ENCODE measurements at places on chromosomes 2 and 18.

DNA sequence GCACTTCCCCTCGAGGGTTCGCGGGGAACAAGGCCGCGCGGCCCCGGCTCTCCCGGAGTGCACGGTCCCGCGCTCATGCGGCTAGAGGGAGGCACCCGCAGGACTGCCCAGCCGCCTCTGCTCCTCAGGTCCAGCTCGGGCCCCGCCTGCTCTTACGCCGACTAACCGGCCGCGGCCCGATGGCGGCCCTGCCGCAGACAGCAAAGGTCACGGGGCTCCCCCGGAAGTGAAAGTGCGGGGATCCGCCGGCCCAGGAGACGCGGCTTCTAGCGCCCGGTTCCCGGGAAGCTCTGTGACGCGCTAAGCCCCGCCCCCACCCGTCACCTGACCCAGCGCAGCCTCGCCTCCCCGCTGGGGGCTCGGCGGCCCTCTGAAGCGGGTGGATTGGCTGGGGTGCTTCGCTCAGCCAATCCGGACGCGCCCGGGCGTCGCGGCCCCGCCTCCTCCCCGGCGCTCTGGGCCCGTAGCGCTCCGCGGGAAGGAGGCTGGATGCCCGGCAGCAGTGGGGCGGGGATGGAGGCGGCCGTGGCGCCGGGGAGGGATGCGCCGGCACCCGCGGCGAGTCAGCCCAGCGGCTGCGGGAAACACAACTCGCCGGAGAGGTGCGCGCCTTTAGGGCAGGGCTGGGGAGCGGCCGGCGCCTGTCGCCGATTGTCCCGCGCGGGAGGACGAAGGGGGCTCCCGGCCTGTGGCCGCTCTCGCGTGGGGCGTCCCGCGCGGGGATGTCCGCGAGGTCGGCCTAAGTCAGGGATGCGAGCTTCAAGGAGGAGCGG, at the start of gene SCLY:
Gene SCLY, plus strand, starts transcription at position 460 of the 773 bp plus-strand sequence. Its CDS starts 54 bp downstream, at position 514.
- DNase-seq, result peak; percentile 99

DNA sequence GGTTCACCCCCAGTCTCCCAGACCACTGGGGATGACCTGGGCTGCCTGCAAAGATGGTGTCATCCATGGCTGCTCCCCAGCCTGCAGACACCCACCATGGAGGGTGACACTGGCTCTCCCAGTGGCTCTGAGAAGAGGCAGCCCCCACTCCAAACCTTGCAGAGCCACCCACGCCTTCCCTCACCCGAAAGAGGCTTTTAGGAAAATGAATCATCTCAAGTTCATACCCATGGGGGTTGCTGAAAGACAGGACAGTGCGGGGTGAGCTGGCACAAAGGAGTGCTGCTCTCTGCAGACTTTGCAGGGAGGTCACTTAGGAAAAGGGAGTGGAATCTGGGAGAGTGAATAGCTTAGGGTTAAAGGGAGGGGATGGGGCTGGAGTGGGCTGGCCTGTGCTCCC, 36.4 kb downstream of the MPHOSPH10 start:
- DNase-seq, result no peak

GRCh38 chr2:237596520-237597195, 6.1 kb upstream of the RAB17 start:
- DNase-seq, result no peak

- no peak for DNase-seq
Observed at GRCh38 chr2:139353874-139354273, 573.7 kb upstream of the NXPH2 start.

DNA sequence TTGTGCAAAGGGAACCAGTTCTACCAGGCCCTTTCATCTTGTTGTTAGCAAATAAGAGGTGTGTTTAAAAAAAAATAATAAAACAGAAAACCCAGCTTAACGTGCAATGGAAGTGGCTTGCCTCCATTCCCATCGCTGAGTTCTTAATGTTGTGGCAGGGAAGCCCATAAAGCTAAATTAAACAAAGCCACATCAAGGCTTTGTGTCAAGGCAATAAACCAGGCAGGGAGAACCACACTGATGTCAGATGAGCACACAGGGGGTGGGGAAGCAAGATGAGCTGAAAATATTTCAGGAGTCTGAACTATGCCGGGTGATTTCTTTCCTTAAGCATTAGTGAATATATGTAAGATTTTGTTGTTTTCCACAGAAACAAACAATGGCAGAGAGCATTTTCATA, 73.5 kb downstream of the PHLPP1 start:
- no peak for DNase-seq

GRCh38 chr18:10458691-10459090, 4.3 kb downstream of the APCDD1 start:
- no peak for DNase-seq

- DNase-seq, result peak; percentile 83
Observed at GRCh38 chr2:231554748-231555545, 24.7 kb upstream of the NMUR1 start.

- DNase-seq, result peak; percentile 21
Observed at GRCh38 chr2:169361706-169362117, 622 bp downstream of the LRP2 start.

DNA sequence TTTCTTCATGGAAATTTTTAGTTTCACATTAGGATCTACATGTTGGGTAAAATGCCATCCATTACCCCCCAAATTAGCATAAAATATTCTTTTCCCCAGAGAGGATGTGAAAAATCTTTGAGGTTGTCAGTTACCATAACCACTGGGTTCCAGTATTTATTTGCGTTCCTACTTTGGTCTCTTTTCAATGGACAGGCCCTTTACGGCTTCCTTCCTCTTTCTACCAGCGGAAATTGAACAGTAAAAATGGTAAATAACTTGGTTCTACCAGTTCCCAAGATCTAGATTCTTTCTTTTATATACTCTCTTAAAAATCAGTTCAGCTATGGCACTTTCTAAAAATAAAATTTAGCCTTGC, 169.2 kb upstream of the APCDD1 start:
- peak; percentile 43 for DNase-seq

GRCh38 chr2:160583146-160583535, 89.5 kb upstream of the RBMS1 start:
- no peak for DNase-seq

DNA sequence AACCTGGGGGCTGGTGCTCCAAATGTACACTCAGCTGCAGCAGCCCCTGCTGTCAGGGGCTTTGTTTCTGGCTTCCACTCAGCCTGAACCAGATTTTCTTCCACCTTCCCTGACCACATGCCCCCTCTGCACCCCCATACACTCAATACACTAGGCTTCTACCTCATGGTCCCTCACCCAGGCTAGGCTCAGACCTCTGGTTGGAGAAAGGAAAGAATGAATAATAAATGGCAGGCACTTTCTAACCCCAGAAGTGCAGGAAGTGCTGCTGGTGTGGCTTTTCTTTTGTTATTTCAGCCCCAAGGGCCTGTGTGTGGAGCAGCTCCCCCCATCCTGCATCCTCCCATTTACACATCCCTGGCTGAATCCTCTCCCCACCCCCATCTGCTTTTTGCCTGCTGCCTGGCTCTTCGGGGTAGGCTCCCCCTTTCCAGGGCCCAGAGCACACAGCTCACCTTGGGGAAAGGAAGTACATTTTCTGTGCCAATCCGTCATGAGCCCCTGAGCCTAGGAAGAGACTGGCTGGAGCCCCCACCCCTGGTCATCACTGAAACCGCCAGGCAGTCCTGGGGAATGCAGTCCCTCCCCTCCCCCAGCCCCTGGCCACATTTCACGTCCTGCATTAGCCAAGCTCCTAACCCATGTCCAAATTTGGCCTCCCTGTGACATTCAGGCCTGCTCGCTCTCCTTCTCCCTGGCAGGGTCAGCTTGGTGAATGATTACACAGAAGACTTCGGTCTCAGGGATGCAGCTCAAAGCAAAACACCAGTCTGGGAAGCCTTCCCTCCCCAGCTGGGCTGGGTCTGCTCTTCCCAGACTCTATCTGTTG, 2.6 kb downstream of the DYSF start:
- no peak for DNase-seq

- DNase-seq, result no peak
Observed at GRCh38 chr18:34649080-34649479, 61.0 kb upstream of the DTNA start.

- DNase-seq, result no peak
Observed at GRCh38 chr2:10498525-10499274, 50.6 kb upstream of the ODC1 start.

DNA sequence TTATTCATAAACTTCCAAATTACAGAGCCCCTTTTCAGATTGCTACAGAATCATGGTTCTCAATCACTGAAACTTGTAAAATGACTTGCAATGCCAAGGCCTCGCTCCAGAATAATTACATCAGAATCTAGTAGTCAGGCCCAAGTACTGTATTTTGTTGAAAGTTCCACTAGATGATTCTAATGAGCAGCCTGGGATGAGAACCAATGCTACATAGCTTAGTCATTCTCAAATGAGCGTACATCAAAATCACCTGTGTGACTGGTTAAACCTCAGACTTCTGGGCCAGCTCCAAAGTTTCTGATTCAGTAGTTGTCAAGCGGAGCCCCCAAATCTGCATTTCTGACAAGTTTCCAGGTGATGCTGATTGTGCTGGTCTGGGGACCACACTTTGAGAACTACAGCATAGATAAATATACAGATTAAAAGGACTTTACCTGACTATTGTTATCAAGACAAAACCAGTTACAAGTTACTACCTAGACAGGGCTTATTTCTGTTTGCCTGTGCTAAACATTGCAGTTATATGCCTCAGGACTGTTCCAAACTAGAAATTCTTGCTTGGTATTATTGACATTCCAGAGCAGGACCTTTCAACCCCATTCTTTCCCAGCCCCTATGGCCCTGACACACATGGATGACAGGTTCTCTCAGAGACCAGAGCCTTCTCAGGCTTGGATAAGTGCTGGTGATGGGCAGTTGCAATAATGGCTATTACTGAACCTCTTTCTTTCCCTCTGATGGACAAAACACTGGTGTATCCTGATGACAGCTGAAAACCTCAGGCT, 83.1 kb downstream of the UPP2 start:
- no peak for DNase-seq

GRCh38 chr2:85704800-85705679, 10.9 kb downstream of the GNLY start:
- peak; percentile 46 for DNase-seq

GRCh38 chr18:76448256-76449110, 46.6 kb downstream of the ZNF516 start:
- peak; percentile 58 for DNase-seq

DNA sequence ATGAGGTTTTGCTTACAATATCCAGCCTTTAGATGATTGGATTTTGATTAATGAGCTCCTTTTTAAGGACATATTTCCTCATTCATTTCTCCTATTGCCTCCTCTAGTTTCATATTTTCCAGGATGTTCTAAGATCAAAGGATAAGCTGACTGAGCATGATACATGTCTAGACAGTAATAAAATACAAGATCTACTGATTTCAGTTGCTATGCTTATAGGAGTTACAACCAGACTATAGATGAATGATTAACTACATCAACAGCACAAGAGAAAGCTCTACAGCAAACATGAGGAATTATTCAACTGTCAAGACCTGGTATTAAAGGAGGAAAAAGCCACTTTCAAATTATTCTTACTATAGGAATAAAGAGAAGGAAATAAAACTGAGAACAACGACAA, 85.0 kb upstream of the LINC00305 start:
- no peak for DNase-seq

DNA sequence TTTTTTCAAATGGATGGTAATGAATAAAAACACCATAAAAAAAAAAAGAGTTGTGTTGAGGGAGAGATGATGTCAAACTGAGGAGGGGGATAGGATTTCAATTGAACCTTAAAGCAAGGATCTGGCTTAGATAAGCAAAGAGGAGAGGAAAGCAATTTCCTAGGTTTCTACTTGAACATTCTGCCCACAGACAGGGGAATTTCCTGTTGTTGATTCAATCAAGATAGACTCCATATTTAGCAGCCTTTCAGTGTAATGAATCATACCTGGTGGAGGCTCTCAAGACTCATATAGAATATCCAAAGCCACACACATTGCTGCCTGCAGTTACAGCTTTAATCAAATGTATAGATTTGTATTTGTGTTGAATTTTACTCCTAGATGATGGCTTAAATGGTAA, 294.4 kb upstream of the PIK3C3 start:
- no peak for DNase-seq

- no peak for DNase-seq
Observed at GRCh38 chr2:109403841-109404201, 209.9 kb downstream of the SEPTIN10 start.

DNA sequence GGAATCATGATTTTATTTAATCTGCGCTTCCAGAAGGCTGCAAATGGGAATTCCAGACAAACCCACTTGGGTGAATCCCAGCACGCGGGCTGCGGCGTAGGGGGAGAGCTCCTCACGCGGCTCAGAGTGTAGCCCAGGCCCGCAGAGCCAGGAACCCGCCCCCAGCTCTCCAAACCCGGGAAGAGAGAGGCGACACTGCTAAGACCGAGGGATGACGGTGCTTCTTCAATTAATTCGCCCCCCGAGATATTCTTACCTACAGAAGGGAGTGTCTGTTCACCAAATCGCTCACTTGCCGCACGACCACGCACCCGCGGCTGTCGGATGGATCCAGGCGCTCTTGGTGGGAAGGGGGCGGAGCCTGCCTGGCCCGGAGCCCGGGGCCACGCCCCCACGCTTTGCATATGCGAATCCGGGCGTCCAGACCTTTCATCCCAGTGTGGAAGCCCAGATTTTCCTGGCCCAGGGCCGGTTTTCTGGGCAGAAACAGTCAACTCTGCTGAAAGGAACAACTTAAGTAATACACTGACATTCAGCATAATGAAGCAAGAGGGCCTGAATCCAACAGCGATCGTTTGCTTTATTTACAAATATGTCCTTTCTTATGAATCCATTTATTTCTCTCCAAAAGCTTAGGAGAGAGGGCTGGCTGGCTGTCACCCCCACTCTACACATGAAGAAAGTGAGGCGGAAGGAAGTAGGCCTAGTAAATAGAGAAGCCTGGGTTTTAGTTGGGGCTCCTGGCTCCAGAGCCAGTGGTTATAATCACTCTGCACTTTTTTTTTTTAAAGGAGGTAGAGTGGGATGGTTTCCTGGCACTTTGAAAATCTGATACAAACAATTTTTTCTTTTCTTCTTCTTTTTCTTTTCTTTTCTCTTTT, at the start of gene SLC19A3:
Gene SLC19A3, minus strand, starts transcription at position 342 of the 881 bp plus-strand sequence. CDS start 15,710 bp downstream, outside the sequence.
- DNase-seq, result peak; percentile 13

DNA sequence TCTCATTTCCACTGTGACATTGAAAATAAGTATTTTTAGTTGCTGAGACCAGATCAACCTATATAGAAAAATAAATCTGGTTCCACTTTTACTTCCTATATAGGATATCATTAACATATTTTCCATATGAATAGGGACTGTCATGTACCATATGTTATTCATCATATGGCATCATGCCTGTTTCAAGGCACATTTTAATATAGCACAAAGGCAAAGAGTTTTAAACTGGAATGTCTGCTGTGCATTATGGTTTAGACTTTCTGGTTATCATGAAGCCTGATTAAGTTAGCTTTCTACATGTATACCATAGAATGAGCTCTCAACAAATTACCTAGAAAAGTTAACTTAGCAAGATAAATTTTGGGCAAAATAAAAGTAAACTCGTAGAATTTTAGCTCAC, 53.0 kb upstream of the ACYP2 start:
- DNase-seq, result no peak

- no peak for DNase-seq
Observed at GRCh38 chr18:74540652-74541421, 6.5 kb downstream of the CNDP1 start.

DNA sequence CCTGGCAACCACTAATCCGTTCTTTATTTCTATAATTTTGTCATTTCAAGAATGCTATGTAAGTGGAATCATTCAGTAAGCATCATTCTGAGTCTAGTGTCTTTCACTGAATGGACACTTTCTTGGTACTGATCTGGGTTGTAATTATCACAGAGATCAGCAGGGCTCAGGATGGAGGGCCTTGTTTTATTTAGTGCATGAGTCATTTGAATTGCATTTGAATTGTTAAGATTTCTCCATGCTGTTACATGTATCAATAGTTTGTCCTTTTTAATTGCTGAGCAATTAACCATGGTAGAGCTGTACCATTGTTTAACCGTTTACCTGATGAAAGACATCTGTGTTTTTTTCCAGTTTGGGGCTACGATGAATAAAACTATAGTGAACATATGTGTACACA, 256.4 kb downstream of the THSD7B start:
- DNase-seq, result no peak
